Stimulated activated CD8-positive, alpha-beta memory T cell treated with anti-CD3 and anti-CD28 coated beads, Interleukin-4, amount 100 ng/mL, for 4 hours (primary cell): ENCODE measurements at places on chromosomes 3 and 15.

- DNase-seq: no peak
Observed at GRCh38 chr3:43025423-43025822, 46.3 kb downstream of the GASK1A start.

- DNase-seq: no peak
Observed at GRCh38 chr3:143314251-143315093, 194.9 kb downstream of the CHST2 start.

DNA sequence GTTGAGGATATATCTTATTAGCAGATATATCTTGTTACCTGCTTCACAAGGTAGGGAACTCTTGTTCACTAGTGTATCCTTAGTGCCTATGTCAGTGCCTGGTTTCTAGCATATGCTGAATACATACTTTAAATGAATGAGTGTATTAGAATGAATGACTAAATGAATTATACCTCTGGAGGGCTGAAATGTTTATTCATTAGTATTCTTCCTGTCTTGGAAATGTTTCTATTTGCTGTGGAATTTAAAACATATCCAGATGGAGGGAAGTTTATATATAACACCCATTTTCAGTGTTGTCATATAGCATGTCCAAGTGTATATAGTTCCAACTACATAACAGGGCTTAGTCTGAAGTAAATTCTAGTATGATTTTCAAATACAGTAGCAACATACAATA is 581.5 kb downstream of the TBL1XR1 start:
- DNase-seq: no peak

DNA sequence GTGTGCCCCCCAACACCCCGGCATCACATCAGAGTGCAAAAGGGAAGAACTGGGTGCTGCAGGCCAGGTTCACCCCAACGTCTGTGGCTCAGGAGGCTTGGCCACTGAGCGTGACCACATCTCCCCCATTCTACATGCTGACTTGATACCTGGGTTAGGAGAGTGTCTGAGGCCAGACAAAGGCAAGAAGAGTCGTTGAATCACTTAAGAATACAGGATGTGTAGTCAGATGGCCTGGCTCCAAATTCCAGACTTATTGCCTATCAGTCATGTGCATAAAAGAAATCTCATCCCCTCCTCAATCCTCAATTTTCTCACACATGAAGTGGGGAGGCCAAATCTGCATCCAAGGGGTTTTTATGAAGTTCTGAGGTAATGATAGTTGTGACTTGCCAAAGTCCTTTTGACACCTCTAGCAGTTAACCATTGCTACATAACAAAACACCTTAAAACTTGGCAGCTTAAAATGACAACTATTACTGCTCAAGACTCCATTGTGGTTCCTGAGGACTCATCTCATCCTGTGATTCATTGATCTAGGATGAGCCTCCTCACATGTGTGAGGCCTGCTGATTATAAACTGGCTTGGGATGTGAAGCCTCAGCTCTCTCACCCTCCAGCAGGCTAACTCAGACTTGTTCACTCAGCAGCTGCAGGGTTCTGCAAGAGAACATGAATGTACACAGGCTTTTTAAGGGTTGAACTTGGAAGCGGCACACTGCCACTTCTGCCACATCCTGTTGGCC is 138.8 kb upstream of the TLE3 start:
- no peak for DNase-seq

DNA sequence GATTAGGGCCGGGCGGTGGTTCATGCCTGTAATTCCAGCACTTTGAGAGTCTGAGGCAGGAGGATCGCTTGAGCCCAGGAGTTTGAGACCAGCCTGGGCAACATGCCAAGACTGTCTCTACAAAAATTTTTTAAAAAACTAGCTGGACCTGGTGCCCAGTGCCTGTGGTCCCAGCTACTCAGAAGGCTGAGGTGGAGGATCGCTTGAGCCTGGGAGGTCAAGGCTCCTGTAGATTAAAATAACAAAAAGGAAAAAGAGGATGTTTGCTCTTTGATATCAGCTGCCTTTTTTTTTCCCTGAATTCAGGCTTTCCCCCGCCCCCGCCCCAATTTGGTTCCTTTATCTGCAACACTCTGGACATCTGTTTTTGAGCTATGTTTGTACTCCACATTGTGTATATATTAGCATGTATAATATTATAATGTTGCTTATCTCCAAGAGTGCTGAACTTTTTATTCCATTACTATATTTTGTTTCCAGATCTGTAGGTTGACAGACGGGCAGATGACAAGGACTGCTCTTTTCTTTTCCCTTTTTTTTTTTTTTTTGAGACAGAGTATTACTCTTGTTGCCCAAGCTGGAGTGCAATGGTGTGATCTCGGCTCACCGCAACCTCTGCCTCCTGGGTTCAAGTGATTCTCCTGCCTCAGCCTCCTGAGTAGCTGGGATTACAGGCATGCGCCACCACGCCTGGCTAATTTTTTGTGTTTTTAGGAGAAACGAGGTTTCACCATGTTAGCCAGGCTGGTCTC is 4.6 kb downstream of the SNAP23 start:
- DNase-seq: no peak

- DNase-seq: no peak
Observed at GRCh38 chr3:126316031-126316461, 41.2 kb downstream of the KLF15 start.

- DNase-seq: no peak
Observed at GRCh38 chr15:75198560-75199356, 2.9 kb upstream of the C15orf39 start.

DNA sequence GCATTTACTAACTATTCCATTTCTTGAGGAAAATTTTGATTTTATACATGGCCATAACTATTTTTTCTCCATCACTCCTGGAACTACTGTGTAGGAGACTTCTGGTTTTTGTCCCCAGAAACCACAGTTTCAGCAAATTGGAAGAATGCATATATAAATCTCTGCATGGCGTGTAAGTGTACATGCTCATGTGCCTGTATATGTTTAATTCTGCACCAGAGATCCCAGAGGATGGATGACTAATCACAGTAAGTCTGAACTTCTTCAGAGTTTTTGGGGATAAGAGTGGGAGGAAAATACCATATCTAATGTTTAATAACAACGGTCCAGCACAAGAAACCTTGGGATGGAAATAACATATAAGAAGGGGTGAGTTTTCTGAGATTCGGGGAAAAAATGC is 10.9 kb upstream of the COL6A6 start:
- no peak for DNase-seq

GRCh38 chr3:7074217-7074616 is 213.3 kb downstream of the GRM7 start:
- no peak for DNase-seq

- no peak for DNase-seq
Observed at GRCh38 chr15:75732809-75733451, 20.3 kb upstream of the CSPG4 start.

DNA sequence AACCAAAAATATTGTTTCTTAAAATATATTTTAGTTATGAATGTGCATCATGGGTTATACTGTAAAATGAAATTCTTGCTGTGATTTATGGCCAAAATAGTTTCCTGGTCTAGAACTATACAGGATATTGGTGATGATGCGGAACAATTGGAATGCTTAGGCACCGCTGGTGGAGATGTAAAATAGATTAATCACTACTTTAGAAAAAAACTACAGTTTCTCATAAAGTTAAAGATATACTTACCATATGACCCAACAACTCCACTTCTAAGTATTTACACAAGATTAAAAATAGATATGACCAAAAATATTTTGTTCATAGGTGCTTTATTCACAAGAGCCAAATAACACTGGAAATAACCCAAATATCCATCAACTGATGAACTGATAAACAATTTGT is 126.7 kb downstream of the TUSC7 start:
- no peak for DNase-seq

- DNase-seq: no peak
Observed at GRCh38 chr3:14507305-14507741, 32.8 kb downstream of the GRIP2 start.

GRCh38 chr3:128503164-128503651 is 10.2 kb upstream of the GATA2 start:
- no peak for DNase-seq

DNA sequence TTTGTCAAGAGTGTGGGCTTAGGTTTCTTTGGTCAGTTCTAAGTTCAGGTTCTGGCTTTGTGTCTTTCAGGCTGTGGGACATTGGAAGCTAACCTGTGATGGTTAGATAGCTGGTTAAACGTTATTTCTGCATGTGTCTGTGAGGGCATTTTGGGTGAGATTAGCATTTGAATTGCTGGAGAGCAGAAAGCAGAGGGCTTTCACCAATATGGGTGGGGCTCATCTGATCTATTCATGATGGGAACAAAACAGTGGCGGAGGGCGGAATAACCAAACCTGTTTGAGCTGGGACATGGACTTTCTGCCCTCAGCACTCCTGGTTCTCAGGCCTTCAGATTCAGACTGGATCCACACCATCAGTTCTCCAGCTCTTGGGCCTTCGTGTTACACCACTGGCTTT is 195.4 kb downstream of the KLF13 start:
- DNase-seq: no peak

GRCh38 chr3:128503751-128504532 is 10.9 kb upstream of the GATA2 start:
- no peak for DNase-seq

- no peak for DNase-seq
Observed at GRCh38 chr15:25431836-25432561, 6.8 kb downstream of the UBE3A start.

DNA sequence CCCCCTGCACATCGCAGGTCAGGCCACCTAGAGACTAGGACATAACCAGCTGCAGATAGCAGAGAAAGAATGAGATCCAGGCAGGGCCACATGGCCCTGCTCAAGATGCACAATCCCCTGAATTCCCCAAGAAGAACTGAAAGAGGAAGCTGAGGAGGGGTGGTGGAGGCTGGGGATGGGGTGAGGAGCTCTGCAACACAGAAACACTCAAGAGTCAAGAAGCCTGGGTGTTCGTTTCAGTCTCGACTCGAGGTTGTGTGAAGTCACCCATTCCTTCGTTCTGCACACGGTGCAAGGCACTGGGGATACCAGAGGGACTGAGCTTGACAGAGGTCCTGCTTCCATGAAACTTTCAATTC is 62.0 kb downstream of the TLE3 start:
- no peak for DNase-seq

DNA sequence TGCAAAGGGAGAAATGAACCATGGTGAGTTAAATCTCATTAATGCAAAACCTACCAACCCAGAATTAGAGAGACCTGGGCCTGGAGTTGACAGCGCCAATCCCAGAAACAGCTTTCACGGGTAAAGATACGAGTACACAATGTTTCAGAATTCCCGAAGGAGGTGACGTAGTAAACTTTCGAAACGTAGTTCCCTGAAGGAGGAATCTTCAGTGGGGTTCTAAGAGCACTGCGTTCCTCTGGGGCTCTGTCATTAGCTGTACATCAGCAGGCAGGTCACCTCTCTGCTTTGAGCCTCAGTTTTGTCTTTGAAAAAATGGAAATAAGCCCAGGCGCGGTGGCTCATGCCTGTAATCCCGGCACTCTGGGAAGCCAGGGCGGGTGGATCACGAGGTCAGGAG is 152.3 kb downstream of the XXYLT1 start:
- no peak for DNase-seq

GRCh38 chr3:134314588-134315285 is 59.5 kb downstream of the AMOTL2 start:
- DNase-seq: no peak

DNA sequence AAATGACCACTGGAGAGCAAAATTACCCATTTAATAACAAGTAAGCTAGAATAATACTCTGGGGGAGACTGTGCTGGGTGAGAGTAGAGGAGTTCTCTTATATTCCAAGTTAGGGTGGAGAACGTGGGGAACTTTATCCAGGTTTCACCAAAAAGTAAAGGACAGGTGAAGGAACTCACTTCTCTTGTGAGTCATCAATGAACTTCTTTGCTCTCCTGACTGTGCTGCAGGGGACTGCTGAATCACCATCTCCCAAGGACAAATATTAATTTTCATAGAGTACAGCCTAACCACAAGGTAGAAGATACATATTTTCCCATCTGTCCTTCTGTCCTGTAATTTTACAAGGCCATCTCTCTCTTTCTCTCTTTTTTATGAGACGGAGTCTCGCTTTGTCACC is 8.3 kb upstream of the PDCD6IP start:
- DNase-seq: no peak

DNA sequence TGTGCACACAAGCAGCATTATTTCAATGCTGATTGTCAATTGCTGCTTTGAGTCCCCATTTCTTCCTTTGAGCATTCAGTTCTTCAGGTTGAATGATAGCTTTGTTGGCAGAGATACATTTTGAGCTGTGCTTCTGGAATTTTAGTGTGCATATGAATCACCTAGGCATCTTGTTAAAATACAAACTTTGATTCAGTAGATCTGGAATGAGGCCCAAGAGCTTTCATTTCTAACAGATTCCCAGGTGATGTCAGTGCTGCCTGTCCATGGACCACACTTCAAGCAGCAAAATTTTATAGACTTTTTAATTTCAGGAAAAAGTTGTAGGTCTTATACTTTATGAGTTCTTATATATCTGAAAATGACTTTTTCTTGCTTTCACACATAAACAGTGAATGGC is 131.1 kb downstream of the ADAMTSL3 start:
- DNase-seq: no peak

GRCh38 chr3:32148351-32148750 is 41.9 kb downstream of the GPD1L start:
- DNase-seq: no peak

GRCh38 chr3:111076732-111077131 is 5.1 kb downstream of the NECTIN3 start:
- no peak for DNase-seq

DNA sequence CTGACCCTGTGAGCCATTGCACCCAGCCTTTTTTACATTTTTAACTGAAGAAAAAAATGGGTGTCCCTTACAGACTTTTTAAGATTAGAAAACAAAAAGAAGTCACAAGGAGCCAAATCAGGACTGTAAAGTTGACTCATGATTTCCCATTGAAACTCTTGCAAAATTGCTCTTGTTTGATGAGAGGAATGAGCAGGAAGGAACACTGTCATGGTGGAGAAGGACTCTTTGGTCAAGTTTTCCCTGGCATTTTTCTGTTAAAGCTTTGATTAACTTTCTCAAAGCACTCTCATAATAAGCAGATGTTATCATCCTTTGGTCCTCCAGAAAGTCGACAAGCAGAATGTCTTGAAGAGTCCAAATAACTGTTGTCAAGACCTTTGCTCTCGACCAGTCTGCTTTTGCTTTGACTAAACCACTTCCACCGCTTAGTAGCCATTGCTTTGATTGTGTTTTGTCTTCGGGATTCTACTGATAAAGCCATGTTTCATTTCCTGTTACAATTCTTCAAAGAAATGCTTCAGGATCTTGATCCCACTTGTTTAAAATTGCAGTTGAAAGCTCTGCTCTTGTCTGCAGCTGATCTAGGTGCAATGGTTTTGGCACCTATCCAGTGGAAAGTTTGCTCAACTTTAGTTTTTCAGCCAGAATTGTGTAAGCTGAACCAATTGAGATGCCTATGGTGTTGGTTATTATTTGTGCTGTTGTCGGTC is 369.4 kb downstream of the MAGI1 start:
- no peak for DNase-seq

- DNase-seq: no peak
Observed at GRCh38 chr3:131283862-131284261, 97.7 kb upstream of the NUDT16 start.

- no peak for DNase-seq
Observed at GRCh38 chr3:51928438-51928837, 13.3 kb downstream of the RRP9 start.

- DNase-seq: no peak
Observed at GRCh38 chr15:43229977-43230376, 9.2 kb upstream of the EPB42 start.
